HAP-1 (cell line): ENCODE measurements at places on chromosomes 5 and 9.

DNA sequence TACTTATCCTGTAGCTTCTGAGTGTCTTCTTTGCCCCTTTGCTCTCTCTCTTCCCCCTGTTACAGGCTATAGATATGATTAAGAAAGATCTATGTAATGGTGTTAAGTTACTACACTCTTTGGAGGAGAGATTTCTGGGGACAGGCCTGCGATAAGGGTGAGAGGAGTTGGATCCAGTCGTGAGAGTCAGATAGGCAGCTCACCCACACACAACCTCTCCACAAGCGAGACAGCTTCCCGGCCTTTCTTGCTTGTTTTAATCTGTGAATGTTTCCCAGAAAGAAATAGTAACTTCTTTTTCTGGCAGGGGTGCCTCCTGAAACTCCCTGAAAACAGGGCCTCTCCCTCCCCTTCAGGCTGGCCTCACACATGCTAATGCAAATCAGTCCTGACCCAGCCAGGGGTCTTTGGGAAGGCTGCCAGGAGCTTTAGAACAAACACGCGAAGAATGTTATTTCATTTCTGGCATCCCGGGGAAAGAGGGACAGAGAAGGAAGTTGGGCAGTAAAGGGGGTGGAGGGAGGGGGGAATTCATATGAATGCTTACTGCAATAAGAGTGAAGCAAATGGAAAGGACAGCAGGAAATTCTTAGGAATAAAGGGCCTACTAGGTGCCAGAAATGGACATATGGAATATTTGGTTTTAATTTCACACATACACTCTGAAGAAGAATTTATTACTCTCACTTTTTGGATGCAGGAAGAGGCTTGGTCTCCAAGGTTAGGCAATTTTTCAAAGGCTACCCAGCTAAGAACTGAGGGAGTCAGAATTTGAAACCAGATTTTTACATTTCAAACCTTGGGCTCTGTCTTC, 215.8 kb upstream of the TRIM32 start:
- DNase-seq: peak; percentile 74

DNA sequence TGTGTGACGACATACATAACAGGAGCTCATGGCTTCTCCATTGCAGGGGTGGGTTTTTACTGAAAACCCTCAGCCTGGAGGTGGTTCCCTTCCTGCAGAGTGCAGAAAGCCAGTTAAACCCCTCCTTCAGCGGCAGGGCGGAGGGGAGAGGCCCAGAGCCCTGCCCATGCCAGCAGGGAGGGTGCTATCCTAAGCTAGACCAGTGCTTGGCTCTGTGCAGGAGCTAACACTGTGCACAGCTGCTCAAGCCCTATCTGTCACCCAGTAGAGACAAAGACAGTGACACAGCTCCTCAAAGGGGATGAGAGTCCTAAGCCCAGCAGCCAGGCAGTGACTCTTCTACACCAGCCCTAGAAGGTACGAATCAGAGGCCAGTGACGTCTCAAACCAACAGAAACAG, 70.0 kb upstream of the ZSWIM6 start:
- DNase-seq: no peak

DNA sequence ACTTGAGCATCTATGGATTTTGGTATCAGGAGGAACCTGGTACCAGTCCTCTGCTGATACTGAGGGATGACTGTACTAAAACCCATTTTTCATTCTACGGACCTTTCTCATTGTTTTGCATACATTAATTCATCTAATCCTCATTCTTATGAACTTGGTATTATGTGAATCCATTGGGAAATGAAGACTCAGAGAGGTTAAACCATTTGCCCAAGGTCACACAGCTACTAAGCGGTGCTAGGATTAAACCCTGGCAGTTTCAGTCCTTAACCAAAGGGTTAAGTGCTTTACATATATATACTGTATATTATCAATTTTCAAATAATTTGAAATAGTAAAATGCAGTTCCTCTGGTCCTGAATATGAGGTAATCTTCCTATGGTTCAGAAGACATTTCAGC, 3.8 kb downstream of the CAMLG start:
- no peak for DNase-seq

GRCh38 chr5:179279347-179280094, 65.7 kb downstream of the ADAMTS2 start:
- no peak for DNase-seq

- DNase-seq: no peak
Observed at GRCh38 chr5:97838214-97838613, 655.2 kb upstream of the RIOK2 start.

DNA sequence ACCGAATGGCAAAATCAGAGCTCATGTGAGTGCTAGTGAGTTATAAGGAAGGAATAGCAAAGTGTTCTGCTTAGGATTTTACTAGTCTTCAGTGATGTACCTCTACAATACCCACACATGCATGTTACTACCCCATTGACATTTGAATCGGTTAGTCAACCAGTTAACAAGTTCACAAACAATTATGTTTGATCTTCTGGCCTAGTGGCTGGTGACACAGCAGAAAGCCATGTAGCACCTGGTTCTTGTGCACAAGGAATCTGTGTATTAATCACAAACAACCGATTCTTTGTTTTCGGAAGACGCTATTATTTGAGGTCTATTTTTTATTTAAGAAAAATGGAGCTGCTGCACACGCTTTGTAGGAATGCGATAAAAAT, 41.9 kb downstream of the NTRK2 start:
- DNase-seq: no peak

- peak; percentile 22 for DNase-seq
Observed at GRCh38 chr9:35611230-35611797, 6.3 kb downstream of the TESK1 start.

DNA sequence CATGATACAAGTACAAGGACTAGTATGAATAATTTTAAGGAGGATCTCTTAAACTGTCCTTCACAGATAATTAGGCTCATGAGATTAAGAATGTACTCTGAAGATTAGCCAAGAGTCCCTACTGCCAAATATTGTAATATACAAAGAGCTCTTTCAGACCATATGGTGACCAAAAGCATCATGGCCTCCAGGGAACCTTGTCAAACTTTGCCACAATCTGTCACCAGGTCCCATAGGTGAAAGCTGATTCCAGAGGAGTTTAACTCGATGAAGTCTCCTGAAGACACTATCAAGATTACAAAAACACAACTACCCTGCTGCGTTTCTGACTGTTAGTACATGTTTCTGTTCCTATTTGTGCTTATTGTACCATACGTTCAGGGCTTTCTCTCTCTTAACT, 395.4 kb upstream of the ITGA1 start:
- no peak for DNase-seq

- no peak for DNase-seq
Observed at GRCh38 chr5:27276119-27276518, 237.7 kb upstream of the CDH9 start.

- DNase-seq: no peak
Observed at GRCh38 chr9:95137587-95138145, 179.8 kb downstream of the FANCC start.

GRCh38 chr9:14246951-14247350, 67.0 kb downstream of the NFIB start:
- DNase-seq: no peak

- no peak for DNase-seq
Observed at GRCh38 chr9:20407013-20407412, 215.3 kb downstream of the MLLT3 start.
